ENCODE measurements at places on chromosomes 1 and 21. TPM values are rescaled to one million over a fixed set of nuclear protein-coding genes. Genes with fewer than 3 reads are reported as not detected.

The IRF6 gene
- total RNA-seq = not detected

The TMEM79 gene
- total RNA-seq = 1.7 TPM

The KIF14 gene
- 2.0 TPM for total RNA-seq

DNA sequence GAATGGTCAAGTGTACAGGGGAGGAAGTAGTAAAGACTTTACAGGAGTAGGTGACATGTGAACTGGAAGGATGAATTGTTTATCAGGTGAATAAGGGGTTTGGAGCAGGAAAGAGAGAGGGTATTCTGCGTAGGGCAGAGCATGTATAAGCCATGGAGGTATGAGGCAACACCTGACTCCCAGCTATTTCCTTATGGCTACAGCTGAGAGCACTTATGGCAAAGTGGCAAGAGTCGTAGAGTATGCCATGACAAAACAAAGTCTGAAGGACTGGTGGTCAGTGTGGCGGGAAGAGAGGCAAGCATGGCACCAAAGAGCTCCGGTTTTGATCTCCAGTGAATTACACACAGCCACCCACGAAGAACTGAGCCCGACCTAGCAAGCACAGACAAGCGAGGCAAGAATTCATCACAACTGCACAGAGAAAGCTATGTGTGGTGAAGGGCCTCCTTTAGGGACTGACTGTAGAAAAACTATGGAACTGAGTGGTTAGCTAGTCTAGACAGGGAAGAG lies 9.0 kb upstream of the ELOVL1 start:
- DNase-seq = no peak
- no peaks in the 10 kb centered on the region for H3K4me1 ChIP-seq
- H3K4me3 ChIP-seq = no peak overlapping the region

DNA sequence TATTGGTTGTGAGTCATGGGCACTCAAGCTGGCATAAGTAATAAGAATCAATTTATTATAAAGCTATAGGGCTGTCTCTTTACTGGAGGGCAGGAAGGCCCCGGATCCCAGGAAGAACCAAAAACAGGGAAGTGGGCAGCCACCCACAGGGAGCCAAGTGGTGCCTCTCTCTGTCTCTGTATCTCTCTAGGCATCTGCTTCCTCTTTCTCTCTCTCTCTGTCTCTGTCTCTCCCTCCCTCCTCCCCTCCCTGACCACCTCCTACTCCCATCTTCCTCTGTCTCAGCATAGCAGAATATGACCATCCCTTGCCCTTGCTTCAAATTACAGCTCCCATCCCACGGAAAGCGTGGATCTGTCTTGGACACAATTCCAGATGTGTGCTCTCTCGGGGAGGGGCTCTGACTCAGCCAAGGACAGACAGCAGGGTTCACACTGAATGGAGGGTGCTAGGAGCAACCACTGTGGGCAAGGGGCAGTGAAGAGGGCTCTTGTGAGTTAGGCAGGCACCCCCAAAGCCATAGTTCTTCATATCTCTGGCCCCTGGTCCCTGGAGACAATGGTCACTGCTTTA lies 80.4 kb upstream of the LPGAT1 start:
- DNase-seq = no peak
- peaks cover 5% of the 10 kb centered on the region for H3K4me1 ChIP-seq
- H3K36me3 ChIP-seq = no peaks in the 10 kb centered on the region
- no peak overlapping the region for H3K4me3 ChIP-seq
- H3K27ac ChIP-seq = no peak overlapping the region
- H3K27me3 ChIP-seq = peaks cover 6% of the 10 kb centered on the region
